ENCODE measurements at places on chromosomes 16 and 17.

GRCh38 chr17:35057332-35057915 is 6.1 kb downstream of the RFFL start:
- H3K27me3 ChIP-seq = no peaks in the 10 kb centered on the region
- no peaks in the 10 kb centered on the region for H3K4me1 ChIP-seq
- no peaks in the 10 kb centered on the region for H3K36me3 ChIP-seq
- DNase-seq = no peak
- no peak overlapping the region for H3K4me3 ChIP-seq

DNA sequence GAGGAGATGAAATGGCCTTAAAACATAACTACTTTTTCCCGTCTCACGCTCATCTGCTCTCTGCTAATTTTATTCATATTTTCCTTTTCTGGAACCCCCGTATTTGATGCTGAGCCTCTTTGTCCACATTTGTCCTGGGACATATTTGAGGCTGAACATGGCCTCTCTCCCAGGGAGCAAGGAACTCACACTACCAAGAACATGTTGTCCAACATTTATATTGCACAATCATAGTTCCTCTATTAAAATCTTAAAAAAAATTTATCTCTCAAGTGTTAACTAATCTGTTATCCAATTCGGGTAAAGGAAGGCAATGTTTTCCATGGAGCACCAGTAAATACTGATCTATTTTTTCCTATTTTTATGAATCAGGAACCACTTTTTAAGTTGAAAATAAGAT is 60.2 kb downstream of the CMC2 start:
- no peaks in the 10 kb centered on the region for H3K36me3 ChIP-seq
- H3K27me3 ChIP-seq = no peaks in the 10 kb centered on the region
- H3K4me3 ChIP-seq = no peak overlapping the region
- no peak for DNase-seq
- no peaks in the 10 kb centered on the region for H3K4me1 ChIP-seq
- H3K27ac ChIP-seq = no peak overlapping the region

DNA sequence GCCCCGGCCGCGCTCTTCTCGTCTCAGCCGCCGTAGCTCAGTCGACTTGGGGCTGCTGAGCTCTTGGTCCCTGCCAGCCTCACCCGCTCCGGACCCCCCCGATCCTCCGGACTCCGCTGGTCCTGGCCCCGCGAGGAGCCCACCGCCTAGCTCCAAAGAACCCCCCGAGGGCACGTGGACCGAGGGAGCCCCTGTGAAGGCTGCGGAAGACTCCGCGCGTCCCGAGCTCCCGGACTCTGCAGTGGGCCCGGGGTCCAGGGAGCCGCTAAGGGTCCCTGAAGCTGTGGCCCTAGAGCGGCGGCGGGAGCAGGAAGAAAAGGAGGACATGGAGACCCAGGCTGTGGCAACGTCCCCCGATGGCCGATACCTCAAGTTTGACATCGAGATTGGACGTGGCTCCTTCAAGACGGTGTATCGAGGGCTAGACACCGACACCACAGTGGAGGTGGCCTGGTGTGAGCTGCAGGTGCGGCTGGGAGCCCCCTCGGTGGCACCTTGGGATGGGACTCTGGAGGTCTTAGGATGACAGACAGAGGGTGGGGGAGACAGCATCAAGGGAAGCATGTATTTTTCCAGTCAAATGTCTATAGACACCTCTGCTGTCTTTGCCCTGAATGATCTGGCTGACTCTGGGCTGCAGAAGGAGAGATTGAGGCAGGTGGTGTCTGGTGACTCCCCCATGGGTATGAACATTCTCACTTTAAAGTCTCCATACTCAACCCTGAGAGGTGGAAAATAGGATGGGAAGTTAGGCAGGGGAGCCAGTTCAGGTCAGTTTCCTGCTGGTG is 635 bp downstream of the WNK4 start:
- no peaks in the 10 kb centered on the region for H3K27me3 ChIP-seq
- H3K4me3 ChIP-seq = no peak overlapping the region
- no peak overlapping the region for H3K27ac ChIP-seq

GRCh38 chr16:4433914-4434787 is 8.5 kb downstream of the DNAJA3 start:
- H3K4me3 ChIP-seq = no peak overlapping the region
- H3K27ac ChIP-seq = no peak overlapping the region
- H3K36me3 ChIP-seq = peaks cover 20% of the 10 kb centered on the region
- H3K27me3 ChIP-seq = no peaks in the 10 kb centered on the region
- H3K4me1 ChIP-seq = no peaks in the 10 kb centered on the region

DNA sequence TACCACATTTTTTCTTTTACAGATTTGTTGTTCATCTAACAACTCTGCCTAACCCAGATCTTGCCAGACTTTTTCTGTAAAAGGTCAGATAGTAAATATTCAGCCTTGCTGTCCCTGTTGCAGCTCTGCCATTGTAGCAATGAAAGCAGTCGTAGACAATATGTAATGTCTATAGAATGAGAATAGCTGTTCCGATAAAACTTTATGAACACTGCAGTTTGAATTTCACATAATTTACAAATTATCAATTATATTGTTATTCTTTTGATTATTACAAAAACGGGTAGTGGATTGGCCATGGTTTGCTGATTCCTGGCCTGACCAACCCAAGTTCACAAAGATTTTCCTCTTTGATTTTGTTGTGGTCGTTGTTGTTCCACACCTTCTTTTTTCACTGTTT is 2.9 kb downstream of the LRRC37B start:
- no peak overlapping the region for H3K4me3 ChIP-seq
- no peaks in the 10 kb centered on the region for H3K27me3 ChIP-seq
- no peak for DNase-seq
- no peaks in the 10 kb centered on the region for H3K36me3 ChIP-seq

GRCh38 chr17:22694362-22695227 is 1002.3 kb downstream of the KCNJ18 start:
- peaks cover 16% of the 10 kb centered on the region for H3K27me3 ChIP-seq
- no peak overlapping the region for H3K27ac ChIP-seq
- no peak for DNase-seq
- H3K4me3 ChIP-seq = no peak overlapping the region
- no peaks in the 10 kb centered on the region for H3K36me3 ChIP-seq

GRCh38 chr17:774313-774584 is 7.8 kb downstream of the GLOD4 start:
- H3K27ac ChIP-seq = no peak overlapping the region
- no peaks in the 10 kb centered on the region for H3K4me1 ChIP-seq
- H3K4me3 ChIP-seq = no peak overlapping the region
- no peaks in the 10 kb centered on the region for H3K27me3 ChIP-seq
- no peak for DNase-seq

DNA sequence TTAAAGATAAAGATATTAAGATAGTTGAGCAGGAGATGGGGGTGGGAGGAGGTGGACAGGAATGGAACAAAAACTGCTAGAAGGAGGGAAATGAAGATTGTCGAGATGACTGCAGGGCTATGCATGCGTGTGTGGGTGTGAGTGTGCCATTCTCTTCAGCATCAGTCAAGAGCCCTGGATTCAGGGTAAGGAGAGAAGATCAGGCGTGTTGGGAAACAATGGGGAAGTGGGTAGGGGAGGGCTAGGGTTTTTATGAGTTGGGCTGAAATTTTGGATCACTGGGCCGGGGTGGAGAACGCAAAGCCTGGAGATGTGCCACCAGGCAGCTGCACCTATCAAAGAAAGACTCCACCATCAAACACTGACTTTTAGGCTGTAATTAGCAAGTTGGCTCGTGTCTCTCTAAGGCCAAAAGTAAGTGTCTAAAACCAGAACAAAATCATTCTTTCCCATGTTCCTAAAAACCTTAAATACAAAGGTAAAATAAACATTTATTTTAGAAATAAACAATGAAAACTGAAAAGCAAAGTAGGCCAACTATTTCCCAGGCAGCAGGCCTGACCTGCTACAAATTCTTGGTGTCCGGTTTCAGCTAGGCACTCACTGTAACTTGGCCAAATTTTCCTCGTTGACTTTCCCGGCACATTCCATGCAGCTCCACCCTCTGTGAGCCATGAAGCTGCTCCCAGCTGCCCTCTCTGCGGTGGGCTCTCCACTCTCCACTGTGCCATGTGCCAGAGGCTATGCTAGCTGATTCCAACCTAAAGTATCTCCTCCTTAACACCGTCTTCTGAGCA is 4.2 kb downstream of the CDRT4 start:
- peak overlapping the region; percentile 3 for H3K27ac ChIP-seq
- H3K36me3 ChIP-seq = no peaks in the 10 kb centered on the region
- DNase-seq = peak; percentile 91
- no peaks in the 10 kb centered on the region for H3K27me3 ChIP-seq
- H3K4me3 ChIP-seq = no peak overlapping the region
